ENCODE measurements at places on chromosomes 1 and 21. TPM values are rescaled to one million over a fixed set of nuclear protein-coding genes. Genes with fewer than 3 reads are reported as not detected.

DNA sequence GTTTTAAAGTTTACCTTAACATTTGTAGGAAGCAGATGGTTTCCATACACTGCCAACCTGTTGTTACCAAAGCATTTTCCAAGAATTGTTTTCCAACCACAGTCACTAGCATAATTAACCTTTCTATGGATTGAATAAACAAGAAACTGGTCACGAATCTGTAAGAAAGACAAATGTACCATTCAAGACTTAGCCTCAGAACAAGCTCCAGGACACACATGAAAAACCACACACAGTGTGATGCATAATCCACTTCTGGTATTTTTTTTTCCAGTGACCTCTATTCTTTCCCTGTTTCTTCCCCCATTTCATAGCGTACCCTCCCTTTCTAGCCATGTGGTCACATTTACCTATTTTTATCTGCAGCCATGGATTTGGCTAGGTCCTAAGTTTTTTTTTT, 29.6 kb upstream of the C1orf87 start:
- no peaks in the 10 kb centered on the region for H3K4me1 ChIP-seq
- H3K36me3 ChIP-seq: no peaks in the 10 kb centered on the region
- no peak for DNase-seq
- no peak overlapping the region for H3K4me3 ChIP-seq

GRCh38 chr1:150256554-150257341, 826 bp upstream of the CA14 start:
- H3K27ac ChIP-seq: no peak overlapping the region
- no peak for DNase-seq
- H3K4me3 ChIP-seq: no peak overlapping the region

GRCh38 chr1:206823727-206824126, 41.7 kb upstream of the IL20 start:
- H3K4me3 ChIP-seq: no peak overlapping the region
- no peak overlapping the region for H3K27ac ChIP-seq
- H3K36me3 ChIP-seq: peaks cover 2% of the 10 kb centered on the region
- no peak for DNase-seq
- H3K4me1 ChIP-seq: peaks cover 34% of the 10 kb centered on the region
- no peaks in the 10 kb centered on the region for H3K27me3 ChIP-seq

DNA sequence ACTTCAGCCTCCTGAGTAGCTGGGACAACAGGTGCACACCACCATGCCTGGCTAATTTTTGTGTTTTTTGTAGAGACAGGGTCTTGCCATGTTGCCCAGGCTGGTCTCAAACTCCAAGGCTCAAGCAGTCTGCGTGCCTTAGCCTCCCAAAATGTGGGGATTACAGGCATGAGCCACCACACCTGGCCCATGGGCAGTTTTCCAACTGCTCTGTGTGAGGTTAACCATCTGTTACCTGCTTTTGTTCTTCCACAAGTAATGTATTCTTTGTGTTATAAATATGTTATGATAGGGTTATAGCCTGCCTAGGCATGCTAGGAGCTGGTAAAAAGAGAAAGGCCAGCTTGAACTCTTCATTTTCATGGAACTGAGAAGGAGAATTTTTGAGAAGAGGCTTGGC, 30.7 kb downstream of the TUFT1 start:
- peaks cover 15% of the 10 kb centered on the region for H3K4me1 ChIP-seq
- H3K27me3 ChIP-seq: no peaks in the 10 kb centered on the region
- H3K27ac ChIP-seq: no peak overlapping the region
- H3K4me3 ChIP-seq: no peak overlapping the region
- no peaks in the 10 kb centered on the region for H3K36me3 ChIP-seq

DNA sequence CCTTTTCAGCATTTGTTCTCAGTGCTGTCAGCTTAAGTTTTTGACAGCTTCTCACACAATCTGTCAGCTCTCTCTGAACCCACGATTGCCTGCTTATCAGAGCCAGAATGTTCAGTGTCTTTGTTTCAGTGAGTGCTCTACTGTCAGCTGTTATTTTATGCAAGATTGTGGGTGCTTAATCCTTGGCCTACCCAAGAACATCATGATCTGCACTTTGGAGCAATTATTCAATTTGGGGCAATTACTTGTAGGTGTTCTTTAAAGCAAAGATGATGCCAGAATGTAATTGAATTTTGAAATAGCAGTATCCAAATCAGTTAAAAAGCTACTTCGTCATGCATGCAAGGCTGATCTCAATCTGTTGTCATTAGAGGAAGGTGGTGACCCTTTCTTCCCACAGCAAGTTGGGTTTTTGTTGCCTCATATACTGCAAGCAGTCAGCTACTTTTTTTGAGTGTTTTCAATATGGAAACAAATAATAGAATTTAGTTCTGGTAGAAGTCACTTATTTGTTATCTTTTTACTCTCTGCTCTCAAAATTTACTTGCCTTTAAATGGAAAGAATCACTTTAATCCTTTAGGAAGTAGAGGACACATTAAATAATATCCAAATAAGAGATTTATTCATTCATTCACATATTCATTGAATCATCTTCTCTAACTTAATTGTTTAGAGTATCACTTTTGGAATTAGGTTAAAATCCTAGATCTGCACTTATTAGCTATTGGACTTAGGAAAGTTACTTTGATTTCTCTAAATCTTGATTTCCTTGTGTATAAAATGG, 253.5 kb upstream of the CACYBP start:
- no peak for DNase-seq
- no peaks in the 10 kb centered on the region for H3K27me3 ChIP-seq
- no peaks in the 10 kb centered on the region for H3K36me3 ChIP-seq
- no peaks in the 10 kb centered on the region for H3K4me1 ChIP-seq
- no peak overlapping the region for H3K4me3 ChIP-seq

GRCh38 chr21:46193829-46194373, 9.6 kb upstream of the SPATC1L start:
- H3K4me3 ChIP-seq: no peak overlapping the region
- no peaks in the 10 kb centered on the region for H3K4me1 ChIP-seq
- H3K27ac ChIP-seq: no peak overlapping the region
- peaks cover 36% of the 10 kb centered on the region for H3K36me3 ChIP-seq

DNA sequence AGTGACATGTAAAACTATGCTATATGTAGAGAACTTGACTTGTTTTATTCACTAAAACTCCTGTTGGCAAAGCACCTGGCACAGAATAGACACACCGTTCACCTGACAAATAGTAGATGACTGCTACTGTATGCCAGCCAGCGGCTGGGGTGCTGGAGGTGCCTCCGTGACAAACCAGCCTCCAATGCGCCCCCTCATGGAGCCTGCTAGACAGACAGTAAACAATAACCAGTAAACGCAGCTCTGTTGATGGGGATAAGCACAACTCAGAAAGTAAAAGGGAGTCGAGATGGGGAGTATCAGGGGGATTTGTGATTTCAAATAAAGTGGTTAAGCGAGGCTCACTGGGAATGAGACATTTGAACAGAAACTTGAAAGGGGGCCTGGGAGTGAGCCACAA, 107.2 kb downstream of the PRDM2 start:
- H3K4me3 ChIP-seq: no peak overlapping the region
- no peak overlapping the region for H3K27ac ChIP-seq
- H3K27me3 ChIP-seq: no peaks in the 10 kb centered on the region
- peaks cover 26% of the 10 kb centered on the region for H3K4me1 ChIP-seq
- DNase-seq: no peak
- H3K36me3 ChIP-seq: peaks cover 4% of the 10 kb centered on the region

DNA sequence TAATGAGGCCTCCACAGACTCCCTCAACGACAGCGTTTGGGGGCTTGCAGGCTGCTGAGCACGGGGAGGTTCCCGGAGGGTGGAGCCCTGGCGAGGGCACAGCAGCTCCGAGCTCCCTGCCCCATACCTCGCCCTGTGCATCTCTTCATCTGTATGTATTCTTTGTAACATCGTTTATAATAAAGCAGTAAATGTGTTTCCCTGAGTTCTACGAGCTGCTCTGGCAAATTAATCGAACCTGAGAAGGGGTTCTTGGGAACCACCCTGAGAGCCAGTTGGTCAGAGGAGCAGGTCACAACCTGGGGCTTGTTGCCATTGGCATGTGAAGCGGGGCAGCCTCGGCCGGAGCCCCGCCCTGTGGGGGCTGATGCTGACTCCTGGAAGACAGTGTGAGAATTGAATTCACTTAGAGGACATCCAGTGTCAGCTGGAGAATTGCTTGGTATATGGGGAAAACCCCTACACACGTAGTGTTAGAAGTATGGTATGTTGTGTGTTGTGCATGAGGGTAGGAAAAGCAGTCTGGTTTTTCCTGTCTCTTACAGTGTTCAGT, 11.5 kb downstream of the SLC37A1 start:
- peaks cover 52% of the 10 kb centered on the region for H3K4me1 ChIP-seq
- H3K36me3 ChIP-seq: peaks cover 59% of the 10 kb centered on the region
- no peaks in the 10 kb centered on the region for H3K27me3 ChIP-seq
- DNase-seq: no peak

DNA sequence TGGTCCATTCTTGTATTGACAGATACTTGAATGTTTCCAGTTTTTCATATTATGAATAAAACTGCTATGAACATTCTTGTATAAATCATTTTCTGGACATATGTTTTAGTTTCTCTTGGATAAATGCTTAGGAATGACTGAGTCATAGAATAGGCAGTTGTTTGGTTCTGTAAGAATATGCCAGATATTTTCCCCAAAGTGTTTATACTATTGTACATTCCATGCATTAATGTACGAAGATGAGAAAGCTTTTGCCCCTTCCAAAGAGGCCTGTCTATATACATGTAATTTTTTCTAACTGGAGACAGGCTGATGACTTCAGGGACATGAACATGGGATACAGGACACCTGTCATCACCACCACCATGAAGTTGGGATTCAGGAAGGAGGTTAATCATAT, 11.3 kb downstream of the NBPF3 start:
- H3K27ac ChIP-seq: no peak overlapping the region
- DNase-seq: no peak
- H3K36me3 ChIP-seq: no peaks in the 10 kb centered on the region
- peaks cover 28% of the 10 kb centered on the region for H3K4me1 ChIP-seq
- peaks cover 5% of the 10 kb centered on the region for H3K27me3 ChIP-seq
- H3K4me3 ChIP-seq: no peak overlapping the region

GRCh38 chr1:161935264-161935663, 88.4 kb downstream of the OLFML2B start:
- H3K27ac ChIP-seq: no peak overlapping the region
- peaks cover 30% of the 10 kb centered on the region for H3K4me1 ChIP-seq
- peaks cover 14% of the 10 kb centered on the region for H3K36me3 ChIP-seq
- H3K27me3 ChIP-seq: no peaks in the 10 kb centered on the region
- no peak for DNase-seq

- peaks cover 8% of the 10 kb centered on the region for H3K4me1 ChIP-seq
- H3K36me3 ChIP-seq: no peaks in the 10 kb centered on the region
- DNase-seq: no peak
- no peak overlapping the region for H3K27ac ChIP-seq
- H3K27me3 ChIP-seq: no peaks in the 10 kb centered on the region
Measured at GRCh38 chr1:171438441-171438840, 46.9 kb upstream of the PRRC2C start.

GRCh38 chr1:15394258-15394690, 15.4 kb upstream of the EFHD2 start:
- no peak overlapping the region for H3K4me3 ChIP-seq
- no peaks in the 10 kb centered on the region for H3K4me1 ChIP-seq
- H3K27ac ChIP-seq: no peak overlapping the region
- H3K36me3 ChIP-seq: no peaks in the 10 kb centered on the region

- no peaks in the 10 kb centered on the region for H3K27me3 ChIP-seq
- H3K4me3 ChIP-seq: no peak overlapping the region
- DNase-seq: no peak
- no peaks in the 10 kb centered on the region for H3K4me1 ChIP-seq
- H3K27ac ChIP-seq: no peak overlapping the region
Measured at GRCh38 chr1:208430220-208430619, 186.0 kb upstream of the PLXNA2 start.

DNA sequence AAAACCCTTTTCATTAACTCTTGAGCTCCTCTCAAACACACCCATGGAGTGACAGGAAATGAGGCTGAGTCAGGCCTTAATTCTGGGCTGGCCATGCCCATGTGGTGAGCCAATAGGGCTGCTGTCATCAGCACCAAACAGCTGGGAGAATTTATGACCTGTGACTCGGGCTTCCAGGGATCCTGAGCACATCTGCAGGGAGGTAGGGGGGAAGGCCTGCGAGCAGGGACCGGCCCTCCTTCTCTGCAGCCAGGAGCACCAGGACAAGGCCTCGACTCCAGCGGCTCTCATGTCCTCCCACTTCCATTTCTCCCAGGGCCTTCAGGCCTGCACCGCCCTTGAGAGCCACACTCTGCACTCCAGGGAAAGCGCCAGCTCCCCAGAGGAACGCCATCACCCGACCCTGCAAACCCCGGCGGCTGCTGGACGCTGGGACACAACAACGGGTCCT, 14.6 kb downstream of the RIPK4 start:
- no peak for DNase-seq
- no peaks in the 10 kb centered on the region for H3K27me3 ChIP-seq
- H3K4me3 ChIP-seq: no peak overlapping the region

The SRGAP2C gene
- 32.2 TPM for total RNA-seq

The PCSK9 gene
- not detected for total RNA-seq

The PIGM gene
- total RNA-seq: 4.2 TPM

The RNF115 gene
- total RNA-seq: 15.5 TPM

The RPRD2 gene
- 32.5 TPM for total RNA-seq

The RORC gene
- 2.4 TPM for total RNA-seq

The G0S2 gene
- not detected for total RNA-seq

All from activated CD8-positive, alpha-beta T cell treated with anti-CD3 and anti-CD28 coated beads, Interleukin-2, amount 10 ng/mL, durations not matched to agents 7 days and 5 days (primary cell).